ENCODE measurements at places on chromosomes 4 and X.

GRCh38 chrX:110734271-110734670, 61.3 kb downstream of the CHRDL1 start:
- DNase-seq = no peak

DNA sequence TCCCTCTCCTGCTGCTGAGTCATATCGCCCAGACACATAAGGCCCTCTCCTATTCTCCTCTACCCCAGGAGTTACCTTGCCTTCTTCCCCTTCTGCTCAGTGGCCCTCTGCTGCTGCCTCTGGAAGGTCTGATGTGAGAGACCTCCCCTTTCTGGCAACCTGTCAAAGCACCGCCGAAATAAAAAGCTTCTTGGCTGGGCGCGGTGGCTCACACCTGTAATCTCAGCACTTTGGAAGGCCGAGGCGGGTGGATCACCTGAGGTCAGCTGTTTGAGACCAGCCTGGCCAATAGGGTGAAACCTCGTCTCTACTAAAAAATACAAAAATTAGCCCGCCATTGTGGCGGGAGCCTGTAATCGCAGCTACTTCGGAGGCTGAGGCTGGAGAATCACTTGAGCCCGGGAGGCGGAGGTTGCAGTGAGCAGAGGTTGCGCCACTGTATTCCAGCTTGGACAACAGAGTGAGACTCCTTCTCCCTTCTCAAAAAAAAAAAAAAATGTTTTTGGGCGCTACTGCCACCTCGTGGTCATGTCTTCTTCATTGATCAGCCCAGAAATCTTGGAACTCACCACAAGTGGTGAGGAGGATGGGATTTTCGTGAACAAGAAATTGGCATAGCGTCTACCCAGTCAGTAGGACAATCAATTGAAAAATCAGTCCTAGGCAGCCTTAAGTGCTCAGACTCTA, 8.6 kb upstream of the ZXDA start:
- no peak for DNase-seq

- DNase-seq = no peak
Observed at GRCh38 chr4:70591955-70592582, at the start of gene AMBN. AMBN (plus strand) TSS chr4:70592256; CDS start chr4:70592359, 103 bp downstream.

- DNase-seq = no peak
Observed at GRCh38 chr4:34148322-34148908, 2095.9 kb downstream of the ARAP2 start.

GRCh38 chr4:147825451-147826287, 93.8 kb downstream of the ARHGAP10 start:
- no peak for DNase-seq

- no peak for DNase-seq
Observed at GRCh38 chr4:161577579-161578301, 586.1 kb downstream of the FSTL5 start.

GRCh38 chrX:40012039-40012867, 85.5 kb downstream of the BCOR start:
- DNase-seq = no peak

- no peak for DNase-seq
Observed at GRCh38 chr4:45346816-45347435, 620.6 kb upstream of the GNPDA2 start.

DNA sequence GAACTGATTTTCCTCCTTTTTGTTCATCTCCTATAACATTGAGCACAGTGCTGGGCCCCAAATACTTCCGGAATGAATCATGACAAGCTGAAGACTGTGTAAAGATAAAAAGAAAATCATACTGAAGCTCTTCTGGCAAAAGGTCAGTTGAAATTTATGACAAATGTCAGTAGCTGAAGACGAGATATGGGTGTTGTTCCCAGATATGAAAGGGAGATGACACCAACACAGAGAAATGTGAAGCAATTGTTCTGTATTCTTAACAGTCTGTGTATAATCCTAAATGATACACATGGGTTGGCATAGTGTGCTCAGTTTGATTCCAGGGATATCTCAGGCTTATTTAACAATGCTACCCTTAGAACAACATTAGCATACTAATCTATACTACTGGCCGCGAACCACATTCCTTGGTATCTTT, 170.5 kb upstream of the PITX2 start:
- DNase-seq = no peak

DNA sequence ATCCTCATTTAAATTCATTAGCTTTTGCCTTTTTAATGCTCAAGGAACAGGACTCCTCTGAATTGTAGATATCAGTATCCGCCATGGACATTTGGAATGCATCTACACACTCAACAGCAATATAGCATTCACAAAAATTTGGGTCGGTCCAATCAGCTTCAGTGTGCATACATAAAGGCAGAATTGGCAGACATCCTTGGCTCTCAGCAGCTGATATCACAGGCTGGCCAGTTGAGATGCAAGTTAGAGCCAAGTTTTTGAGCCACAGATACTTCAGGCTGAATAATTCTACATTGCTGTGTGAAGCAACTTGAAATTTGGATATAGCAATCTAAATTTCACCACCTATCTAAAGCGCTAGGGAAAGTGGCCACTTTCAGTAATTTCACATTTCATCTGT, 821.1 kb downstream of the PCDH19 start:
- DNase-seq = no peak

GRCh38 chr4:8876982-8877779, 5.5 kb upstream of the HMX1 start:
- DNase-seq = no peak

GRCh38 chr4:87042221-87042620, 107.4 kb downstream of the AFF1 start:
- no peak for DNase-seq

- DNase-seq = no peak
Observed at GRCh38 chr4:55499495-55499894, 47.2 kb downstream of the CLOCK start.

GRCh38 chr4:85527815-85528214, 52.9 kb downstream of the ARHGAP24 start:
- DNase-seq = no peak

- DNase-seq = no peak
Observed at GRCh38 chr4:89160806-89161205, 49.5 kb downstream of the TIGD2 start.

All from C1 segment of cervical spinal cord (tissue), 14 donors.